ENCODE measurements at places on chromosomes 7 and 10.

GRCh38 chr7:86012971-86013370 is 630.7 kb upstream of the GRM3 start:
- DNase-seq = no peak

- no peak for DNase-seq
Measured at GRCh38 chr10:70693619-70694335, 21.5 kb downstream of the ADAMTS14 start.

DNA sequence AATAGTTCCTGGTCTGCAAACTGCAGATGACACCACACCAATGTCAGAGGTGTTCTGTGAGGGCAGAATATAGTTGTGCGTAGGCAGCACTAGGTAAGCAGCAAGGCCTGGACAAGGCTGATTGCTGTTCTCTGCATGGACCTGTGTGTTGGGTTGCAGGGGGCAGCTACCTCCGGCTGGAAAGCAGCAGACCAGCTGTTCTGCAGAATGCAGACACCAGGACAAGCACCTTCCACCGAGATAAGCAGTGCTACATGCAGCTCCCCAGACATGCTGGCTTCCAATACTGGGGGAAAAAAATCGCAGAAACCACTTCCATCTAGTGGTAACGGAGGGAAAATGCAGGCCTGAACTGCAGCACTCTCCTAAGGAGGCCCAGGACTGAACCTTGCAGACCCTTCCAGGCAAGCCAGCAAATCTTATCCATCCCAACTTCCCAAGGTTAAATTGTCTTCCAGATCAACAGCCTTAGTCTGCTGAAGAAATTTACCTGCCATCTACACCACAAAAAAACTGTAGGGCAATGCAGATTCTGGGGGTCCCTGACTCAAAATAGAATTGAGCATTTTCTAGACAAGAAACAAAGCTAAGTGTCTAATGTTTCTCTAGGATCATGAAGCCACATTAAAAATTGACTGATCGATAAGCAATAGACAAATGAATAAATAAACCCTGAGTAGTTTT is 50.5 kb upstream of the COBL start:
- peak; percentile 92 for DNase-seq

DNA sequence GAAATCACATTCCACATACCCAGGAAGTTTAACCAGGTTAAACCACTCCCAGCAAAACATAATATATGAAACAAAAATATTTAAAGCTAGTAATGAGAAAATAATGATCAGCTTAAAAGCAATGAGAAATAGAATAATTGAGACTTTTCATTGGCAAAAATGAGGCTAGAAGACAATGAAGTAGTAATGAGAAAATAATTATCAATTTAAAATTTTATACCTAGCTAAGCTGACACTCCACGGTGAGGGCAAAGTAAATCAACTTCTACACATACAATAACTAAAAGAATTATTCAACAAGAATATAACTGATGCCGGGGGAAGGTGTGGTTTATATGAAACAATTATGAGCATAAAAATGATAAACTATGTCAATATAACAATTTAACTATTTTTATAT is 82.2 kb upstream of the TES start:
- DNase-seq = no peak

DNA sequence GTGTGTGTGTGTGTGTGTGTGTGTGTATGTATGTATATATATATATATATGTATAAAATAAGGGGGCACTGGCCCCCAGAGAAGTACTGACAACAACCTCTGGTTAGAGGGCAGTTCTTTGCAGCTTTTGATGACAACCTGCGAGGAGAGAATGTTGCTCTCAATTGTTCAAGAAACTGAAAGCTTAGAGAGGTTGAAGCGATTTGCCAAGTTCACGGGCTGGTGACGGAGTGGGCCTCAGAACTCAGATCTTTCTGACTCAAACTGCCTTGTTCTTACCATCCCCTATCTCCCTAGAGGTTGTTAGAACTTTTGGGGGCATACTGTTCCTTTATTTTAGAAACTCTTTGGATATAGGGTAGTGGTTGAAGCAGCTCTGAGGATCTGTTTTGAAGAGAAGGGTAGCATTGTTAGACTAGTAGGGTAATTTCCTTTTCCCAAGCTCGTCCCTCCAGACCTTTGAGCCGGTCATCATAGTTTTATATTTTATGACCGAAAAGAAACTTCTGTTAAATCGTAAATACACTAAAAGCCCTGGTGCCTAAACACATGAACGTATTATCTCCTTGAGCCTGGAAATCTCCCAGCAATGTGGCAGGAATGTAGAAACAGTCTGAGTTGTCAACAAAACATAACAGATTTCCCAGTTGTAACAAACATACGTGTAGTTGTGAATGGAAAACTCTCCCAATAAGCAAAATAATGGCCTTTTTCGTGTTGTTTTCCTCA is 541.7 kb upstream of the GALNT17 start:
- DNase-seq = no peak

DNA sequence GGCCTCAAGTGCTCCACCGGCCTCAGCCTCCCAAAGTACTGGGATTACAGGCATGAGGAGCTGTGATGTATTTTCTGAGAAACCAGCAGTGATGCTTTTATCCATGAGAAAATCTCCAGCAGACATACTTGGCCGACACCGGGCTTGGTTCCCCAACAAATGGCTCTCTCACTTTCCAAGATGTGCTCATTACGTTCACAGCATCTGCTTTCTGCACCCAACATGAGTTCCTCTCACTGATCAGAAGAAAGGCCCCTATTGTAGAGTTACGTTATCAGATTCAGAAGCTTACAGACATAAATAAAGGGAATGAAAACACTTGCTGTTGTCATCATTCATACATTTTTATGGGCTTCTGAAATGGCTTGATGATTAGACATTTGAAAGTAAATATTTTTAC is 95.0 kb downstream of the CALD1 start:
- no peak for DNase-seq

DNA sequence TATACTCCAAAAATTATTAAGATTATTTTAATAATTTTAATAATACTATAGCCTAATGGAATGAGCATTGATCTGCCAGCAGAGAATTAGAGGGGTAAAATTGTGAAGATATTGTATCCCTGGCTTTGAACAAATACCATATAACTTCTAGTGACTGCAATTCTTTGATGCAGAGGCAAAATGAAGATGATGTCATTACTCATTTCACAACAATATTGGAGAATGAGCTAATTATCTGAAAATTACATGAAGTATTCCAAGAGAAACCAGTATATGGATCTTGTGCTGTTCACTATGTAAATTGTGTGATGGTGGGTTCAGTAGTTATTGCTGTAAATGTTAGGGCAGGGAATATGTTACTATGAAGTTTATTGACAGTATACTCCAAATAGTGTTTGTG is 80.2 kb downstream of the CFTR start:
- DNase-seq = no peak

- peak; percentile 28 for DNase-seq
Measured at GRCh38 chr7:139034855-139035585, 822 bp downstream of the ZC3HAV1L start.

GRCh38 chr7:80624763-80625162 is 13.7 kb upstream of the CD36 start:
- DNase-seq = no peak

- DNase-seq = peak; percentile 49
Measured at GRCh38 chr10:112986544-112987190, 36.6 kb downstream of the TCF7L2 start.

- no peak for DNase-seq
Measured at GRCh38 chr10:60606343-60607080, 171.8 kb upstream of the CDK1 start.

GRCh38 chr10:1626835-1627234 is 110.5 kb downstream of the ADARB2 start:
- DNase-seq = no peak

- no peak for DNase-seq
Measured at GRCh38 chr7:101411508-101411874, 48.8 kb downstream of the COL26A1 start.
